ENCODE measurements at places on chromosomes 1 and 21.

- no peak for DNase-seq
Observed at GRCh38 chr1:192587386-192588266, 12.1 kb downstream of the RGS1 start.

DNA sequence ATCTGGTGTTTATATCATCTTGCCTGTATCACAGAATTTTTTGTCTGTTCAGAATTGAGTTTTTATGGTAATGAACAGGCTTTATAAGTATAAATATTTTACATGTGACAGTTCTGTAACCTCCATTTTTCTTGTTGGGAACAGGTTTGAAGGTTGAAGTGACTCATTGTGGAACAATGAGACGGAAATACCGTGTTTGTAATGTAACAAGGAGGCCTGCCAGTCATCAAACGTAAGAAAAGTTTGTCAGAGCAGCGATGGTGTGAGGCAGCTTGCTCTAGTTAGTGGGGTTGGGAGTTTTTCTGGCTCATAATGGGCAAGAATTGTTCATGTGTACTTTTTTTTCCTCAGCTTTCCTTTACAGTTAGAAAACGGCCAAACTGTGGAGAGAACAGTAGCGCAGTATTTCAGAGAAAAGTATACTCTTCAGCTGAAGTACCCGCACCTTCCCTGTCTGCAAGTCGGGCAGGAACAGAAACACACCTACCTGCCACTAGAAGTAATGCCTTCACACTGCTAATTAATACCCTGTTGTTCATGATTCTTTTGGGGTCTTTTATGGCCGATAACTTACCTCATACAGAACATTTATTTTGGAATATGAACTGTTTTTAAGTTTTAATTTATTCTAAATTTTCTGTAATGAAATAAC is 75.2 kb upstream of the TEKT2 start:
- DNase-seq: no peak

- DNase-seq: peak; percentile 80
Observed at GRCh38 chr1:6423321-6423999, 1.1 kb upstream of the ESPN start.

DNA sequence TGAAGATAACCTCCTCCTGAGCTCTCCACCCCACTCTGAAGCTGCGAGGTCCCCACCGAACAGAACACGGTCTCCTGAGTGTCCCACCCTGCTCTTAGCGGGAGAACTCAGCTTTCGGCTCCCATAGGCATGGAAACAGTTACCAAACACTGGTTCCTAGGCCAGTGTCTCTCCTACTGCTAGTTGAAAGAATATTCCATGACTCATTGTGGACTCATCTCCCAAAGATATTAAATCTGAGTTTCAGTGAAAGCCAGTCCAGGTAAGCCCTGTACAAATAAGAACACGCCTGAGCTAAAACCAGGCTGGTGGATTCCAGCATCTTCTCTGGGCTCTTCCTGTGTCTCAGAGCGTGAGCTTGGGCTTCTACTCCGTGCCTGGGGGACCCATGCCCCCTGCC is 107.5 kb upstream of the CLDN14 start:
- DNase-seq: no peak

DNA sequence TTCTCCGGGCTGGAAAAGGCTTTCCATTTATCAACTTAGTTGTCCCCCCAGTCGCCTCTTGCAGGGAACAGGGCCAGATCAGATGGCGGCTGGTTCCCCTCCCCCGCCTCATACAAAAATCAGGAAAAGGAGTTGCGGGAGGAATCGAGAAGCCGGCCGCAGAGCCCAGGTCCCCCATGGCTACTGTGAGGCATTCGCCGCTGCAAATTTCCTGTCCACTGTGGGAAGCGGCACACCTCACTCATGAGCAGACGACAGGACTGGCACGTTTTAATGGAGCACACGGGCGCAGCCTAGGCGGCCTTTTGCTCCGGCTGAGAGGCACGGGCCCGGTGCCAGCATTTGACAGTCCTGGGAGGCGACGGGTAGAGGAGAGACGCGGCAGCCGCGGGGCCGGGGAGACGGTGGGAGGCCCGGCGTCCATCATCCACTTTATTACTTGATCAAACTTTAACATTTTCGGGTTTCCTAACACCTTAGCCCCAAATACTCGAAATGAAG is 1.1 kb downstream of the GNG4 start:
- no peak for DNase-seq

DNA sequence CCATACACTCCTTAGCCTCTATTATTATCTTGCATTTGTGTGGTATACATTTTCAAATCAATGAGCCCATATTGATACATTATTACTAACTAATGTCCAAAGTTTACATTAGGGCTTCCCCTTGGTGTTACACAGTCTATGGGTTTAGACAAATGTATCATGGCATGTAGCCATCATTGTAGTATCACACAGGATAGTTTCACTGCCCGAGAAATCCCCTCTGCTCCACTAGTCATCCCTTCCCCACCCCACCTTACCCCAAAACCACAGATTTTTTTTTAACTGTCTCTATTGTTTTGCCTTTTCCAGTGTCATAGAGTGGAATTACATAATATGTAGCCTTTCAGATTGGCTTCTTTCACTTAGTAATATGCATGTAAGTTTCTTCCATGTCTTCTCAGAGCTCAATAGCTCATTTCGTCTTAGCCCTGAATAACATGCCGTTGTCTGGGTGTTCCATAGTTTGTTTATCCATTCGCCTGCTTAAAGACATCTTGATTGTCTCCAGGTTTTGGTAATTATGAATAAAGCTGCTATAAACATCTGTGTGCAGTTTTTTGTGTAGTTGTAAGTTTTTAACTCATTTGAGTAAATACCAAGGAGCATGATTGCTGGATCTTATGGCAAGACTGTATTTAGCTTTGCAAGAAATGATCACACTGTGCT is 86.4 kb upstream of the LYST start:
- DNase-seq: peak; percentile 19

DNA sequence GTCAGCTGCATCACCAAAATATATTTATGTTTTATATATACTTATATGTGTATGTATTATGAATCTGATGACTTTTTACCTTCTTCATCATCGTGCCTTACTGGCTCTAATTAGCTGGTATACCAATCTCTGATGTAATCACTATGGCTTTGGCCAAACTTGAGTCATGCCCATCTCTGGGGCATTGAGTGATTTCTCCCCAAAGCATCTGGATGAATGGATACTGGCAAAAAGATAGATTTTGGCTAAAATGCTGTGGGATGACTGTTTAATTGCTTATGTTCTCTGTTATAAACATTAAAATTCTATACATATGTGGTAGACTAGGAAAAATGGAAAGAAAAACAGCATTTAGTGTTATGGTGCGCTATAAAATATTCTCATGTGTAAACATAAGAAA is 19.6 kb downstream of the CDKN2C start:
- no peak for DNase-seq

DNA sequence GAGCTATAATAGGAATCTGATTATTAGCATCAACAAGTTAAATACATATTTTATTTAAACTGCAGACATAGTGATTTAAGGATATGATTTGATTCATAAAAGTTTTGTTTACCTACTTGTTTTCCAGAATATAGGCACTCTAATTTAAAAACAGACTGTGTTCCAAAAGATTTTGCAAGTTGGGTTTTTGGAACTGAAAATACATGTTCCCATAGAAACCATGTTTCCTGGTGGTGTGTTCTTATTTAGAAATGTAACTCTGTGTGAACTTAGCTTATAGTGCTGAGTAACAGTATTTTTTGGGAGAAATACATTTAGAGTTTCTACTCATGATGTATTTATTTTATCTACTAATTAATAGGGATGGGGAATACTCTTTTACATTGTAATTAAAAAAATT is 21.8 kb downstream of the USP25 start:
- DNase-seq: no peak

DNA sequence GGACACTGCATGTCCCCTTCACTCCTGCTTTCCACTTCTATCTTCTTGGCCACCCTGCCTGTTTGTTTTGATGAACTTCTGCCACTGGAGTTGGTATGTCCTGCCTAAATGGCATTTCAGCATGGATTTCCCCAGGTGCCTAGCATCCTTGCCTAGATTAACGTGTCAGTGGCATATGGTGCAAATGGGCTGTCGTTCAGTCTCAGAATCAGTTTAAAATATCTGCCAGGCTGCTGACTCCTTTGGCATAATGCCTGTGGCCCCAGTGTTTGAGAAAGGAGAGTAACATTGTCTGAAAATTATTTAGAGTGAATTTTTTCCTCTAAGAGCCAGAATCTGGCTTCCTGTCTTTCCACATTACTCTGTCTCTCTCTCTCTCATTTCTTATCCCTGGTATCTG is 64.9 kb upstream of the BARHL2 start:
- DNase-seq: no peak

- DNase-seq: no peak
Observed at GRCh38 chr1:163395790-163396189, 74.0 kb downstream of the NUF2 start.

- no peak for DNase-seq
Observed at GRCh38 chr1:108575375-108575774, 15.5 kb downstream of the EEIG2 start.

- peak; percentile 56 for DNase-seq
Observed at GRCh38 chr1:28329395-28330153, 734 bp downstream of the MED18 start.

DNA sequence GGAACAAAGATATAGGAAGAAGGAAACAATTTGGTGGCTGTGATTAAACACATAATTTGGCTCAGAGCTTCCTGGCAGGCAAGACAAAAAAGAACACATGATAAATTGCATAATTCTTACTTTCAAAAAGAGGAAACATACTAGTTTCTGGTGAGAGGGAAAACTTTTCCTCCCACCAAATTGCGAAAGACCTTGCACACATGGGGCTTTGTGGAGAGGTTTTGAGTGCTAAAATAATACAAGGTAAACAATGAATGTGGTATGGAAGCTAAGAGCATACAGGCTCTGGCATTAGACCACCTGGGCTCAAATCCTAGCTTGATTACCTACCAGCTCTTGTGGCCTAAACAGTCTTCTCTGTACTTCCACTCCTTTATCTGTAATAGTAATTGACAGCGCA is 140.2 kb upstream of the HOOK1 start:
- DNase-seq: no peak

DNA sequence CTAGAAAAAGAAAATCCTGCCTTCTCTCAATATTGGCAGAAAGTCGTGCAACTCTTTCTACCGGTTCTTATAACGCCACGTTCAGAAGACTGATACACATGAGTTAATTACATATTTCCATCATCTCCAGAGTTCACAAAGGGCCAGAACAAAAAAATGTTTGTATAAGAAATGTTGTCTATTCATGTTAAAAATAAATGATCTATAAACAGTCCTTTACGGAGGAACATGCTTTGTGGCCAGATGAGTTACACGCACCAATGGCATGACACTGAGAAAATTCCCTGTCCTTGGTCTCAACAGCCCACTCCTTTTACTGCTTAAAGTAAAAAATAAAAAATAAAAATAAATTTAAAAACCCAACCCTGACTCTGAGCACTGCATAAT is 29.5 kb downstream of the C2CD2 start:
- no peak for DNase-seq

DNA sequence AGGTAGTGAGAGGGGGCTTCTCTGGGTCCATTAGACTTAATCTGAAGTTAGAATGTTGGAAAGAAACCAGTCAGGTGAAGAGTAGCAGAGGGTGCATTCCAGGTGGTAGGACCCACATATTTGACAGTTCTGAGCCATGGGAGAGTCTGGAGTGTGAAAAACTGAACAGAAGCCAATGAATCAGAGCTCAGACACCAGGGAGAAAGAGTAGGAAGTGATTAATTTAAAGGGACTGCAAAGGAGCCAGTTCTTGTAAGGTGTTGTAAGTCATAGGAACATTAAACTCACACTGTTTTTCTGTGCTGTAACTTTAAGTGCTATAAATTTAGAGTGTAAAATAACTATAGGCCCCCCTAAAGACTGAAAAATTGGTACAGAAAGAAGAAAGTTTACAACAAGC is 5.9 kb upstream of the DHX9 start:
- no peak for DNase-seq

- no peak for DNase-seq
Observed at GRCh38 chr1:155166471-155167165, 6.5 kb downstream of the KRTCAP2 start.

DNA sequence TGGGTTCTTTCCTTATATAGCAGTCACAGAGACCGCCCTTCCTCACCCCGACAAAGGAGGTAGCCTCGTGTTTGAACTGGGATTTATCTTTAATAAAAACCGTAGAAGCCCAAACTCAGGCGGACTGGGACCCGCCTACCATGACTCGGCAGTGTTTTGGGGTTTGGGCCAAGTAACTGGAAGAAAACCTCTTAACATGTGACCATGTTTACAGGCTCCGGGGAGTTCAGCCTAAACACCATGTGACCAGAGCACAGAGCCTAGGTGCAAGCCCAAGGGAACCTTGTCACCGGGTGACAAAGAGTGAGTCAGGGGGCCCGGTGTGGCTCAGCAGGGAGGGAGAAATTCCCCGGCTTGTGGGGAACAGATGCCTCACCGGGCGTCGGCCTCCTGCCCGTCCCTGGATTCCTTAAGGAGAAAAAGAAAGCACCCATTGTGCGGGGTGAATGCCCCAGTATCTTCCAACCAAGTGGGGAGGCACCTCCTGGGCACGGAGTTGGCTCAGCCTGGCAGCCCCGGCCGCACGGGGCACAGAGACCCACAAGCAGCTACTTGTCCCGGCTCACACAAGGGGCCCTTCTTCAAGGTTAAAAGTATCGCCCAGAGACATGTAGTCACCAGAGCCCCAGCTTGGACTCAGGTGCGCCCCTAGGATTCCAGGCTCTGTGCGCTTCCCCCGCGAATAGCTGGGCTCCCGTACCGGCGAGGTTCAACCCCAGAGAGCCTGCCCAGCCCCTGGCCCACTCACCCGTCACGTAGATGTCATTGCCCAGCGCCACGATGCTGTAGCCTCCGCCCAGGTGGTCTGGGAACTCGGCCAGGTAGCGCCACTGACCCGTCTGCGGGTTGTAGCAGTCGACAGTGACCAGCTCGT is 1.4 kb downstream of the KLHL21 start:
- DNase-seq: peak; percentile 87

DNA sequence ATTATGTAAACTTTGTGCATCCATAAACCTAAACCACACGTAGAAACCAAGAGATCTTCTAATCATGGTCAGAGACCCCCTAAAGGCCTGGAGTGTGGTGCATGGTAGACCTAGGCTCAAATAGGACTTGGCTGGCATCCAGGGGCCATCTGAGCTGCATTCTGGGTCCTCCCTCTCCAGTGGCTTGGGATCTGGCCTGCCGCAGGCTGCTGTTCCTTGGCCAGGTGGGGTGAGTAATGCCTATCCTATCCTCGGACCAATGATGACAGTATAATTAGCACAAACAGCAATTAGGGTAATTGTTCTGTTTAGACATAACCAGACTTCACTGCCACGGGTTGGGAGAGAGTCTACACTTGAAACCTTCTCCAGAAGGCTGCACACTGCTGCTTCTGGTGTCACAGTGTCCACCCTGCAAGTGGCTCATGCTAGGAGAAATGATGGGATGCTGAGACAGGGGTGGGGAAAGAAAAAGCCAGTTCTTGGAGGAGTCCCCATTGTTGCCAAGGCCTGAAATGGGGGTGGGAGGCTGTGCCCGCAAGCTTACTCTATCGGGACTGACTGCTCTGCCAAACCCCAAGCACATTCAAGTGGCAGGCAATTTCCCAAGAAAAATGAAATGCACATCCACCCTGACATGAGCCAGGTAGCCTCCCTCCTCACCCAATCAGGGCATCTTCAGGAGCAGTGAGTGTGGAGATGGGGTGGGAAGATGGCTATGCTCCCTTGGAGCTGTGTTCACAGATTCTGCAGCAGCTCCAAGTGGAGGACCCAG is 12.5 kb upstream of the PKP1 start:
- DNase-seq: no peak

Data from stimulated activated CD4-positive, alpha-beta T cell treated with anti-CD3 and anti-CD28 coated beads, Interleukin-2, amount 100 ng/mL, for 24 hours (primary cell).